ENCODE measurements at places on chromosomes 2 and 18.

- DNase-seq = no peak
Measured at GRCh38 chr2:145617906-145618305, 1098.0 kb upstream of the ZEB2 start.

- no peak for DNase-seq
Measured at GRCh38 chr2:147109291-147109690, 735.5 kb upstream of the ACVR2A start.

DNA sequence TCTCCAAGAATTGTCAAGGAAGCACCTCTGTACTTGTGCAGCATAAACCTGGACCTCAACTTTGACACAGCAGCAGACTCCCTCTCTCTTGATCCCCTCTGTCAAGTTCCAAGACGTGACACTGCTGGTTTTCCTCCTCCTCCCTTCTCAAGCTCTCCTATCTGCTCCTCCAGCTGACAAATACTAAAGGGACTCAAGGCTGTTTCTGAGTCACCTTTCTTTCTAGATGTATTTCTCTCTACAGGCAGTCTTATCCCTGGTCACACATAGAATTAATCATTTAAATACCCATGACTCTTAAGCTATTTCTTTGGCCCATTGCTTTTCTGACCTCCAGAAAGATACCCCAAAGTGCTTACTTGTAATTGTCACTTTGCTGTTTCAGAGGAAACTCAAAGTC, 53.5 kb downstream of the SEPTIN10 start:
- no peak for DNase-seq

- no peak for DNase-seq
Measured at GRCh38 chr2:101478181-101479001, 3.5 kb upstream of the RFX8 start.

GRCh38 chr2:14074691-14075090, 557.8 kb upstream of the LRATD1 start:
- DNase-seq = no peak

DNA sequence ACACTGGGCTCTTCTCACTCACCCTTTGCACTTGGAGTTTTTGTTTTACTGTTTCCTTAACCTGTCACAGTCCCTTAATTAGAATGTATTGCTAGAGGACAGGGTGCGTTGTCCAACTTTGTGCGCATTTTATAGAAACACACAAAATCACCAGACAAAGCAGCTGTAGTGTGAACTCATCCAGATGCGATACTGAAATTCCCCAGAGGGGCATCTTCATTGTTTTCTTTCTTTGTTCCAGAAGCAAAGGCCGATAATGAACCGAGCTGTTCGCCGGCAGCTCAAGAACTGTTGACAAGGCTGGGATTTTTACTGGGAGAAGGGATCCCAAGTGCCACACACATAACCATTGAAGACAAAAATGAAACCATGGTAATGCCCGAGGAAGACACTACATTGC, 137.6 kb downstream of the WDSUB1 start:
- no peak for DNase-seq

- DNase-seq = no peak
Measured at GRCh38 chr2:19753818-19754217, 148.0 kb downstream of the TTC32 start.

GRCh38 chr2:239178484-239178883, 222.3 kb downstream of the HDAC4 start:
- DNase-seq = no peak

DNA sequence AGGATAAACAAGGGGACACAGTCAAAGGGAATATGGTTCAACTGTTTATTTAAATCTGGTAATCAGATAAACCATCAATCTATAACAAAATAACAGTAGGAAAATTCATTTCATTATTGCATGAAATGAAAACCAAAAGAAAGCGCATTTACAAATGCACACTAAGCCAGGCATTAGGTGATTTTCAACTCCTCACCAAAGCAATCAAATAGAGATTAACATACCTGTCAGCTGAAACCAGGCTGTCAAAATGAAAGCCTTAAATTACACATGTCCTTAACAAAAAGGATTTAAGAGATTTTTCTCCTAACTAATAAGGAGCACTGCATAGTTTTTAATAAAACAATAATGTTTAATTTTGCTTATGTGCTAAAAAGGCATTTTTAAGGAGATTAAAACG, 23.0 kb downstream of the STK39 start:
- DNase-seq = no peak

DNA sequence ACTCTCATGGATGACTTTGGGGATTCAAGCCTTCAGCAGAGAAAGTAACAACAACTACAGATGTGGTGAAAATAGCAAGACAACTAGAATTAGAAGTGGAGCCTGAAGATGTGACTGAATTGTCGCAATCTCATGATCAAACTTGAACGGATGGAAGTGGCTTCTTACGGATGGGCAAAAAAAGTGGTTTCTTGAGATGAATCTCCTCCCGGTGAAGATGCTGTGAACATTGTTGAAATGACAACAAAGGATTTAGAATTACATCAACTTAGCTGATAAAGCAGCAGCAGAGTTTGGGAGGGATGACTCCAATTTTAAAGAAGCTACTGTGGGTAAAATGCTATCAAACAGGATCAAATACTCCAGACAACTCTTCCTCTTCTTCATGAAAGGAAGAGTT, 43.1 kb downstream of the AAK1 start:
- DNase-seq = no peak

GRCh38 chr18:32851936-32852335, 79.1 kb upstream of the KLHL14 start:
- peak; percentile 6 for DNase-seq

GRCh38 chr2:3659447-3660432, 1.7 kb downstream of the ALLC start:
- DNase-seq = no peak

DNA sequence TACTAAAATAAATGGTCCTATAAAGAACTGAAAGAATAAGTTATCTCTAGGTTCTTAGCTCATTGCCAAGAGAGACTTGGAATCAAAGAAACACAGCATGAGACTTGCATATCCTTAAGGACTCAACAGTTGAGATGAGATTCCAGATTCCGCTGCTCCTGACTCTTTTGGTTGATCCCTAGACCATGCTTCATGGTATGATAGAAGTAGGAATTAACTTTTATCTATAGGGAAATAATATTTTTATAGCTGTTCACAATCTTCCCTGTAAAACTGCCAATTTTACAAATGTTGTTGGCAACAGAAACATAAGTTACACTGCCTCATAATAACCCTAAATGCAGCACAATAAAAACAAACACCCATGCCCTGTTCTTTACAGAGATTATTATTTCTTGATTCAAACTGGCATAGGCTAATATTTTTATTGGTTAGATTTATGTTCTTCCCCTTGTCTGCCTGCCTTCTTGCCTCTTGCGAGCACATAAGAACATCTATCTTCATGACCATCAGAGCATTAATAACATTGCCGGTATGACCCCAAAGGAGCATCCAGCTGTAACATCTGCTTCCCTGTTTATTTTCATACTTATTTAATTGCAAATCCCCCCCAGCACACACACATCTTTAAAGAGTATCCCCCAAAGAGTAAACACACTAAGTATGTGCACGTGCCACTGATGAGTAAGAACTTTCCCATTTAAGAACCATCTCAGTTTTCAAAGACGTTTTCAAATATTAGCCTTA, 735.7 kb upstream of the SLC8A1 start:
- DNase-seq = no peak

DNA sequence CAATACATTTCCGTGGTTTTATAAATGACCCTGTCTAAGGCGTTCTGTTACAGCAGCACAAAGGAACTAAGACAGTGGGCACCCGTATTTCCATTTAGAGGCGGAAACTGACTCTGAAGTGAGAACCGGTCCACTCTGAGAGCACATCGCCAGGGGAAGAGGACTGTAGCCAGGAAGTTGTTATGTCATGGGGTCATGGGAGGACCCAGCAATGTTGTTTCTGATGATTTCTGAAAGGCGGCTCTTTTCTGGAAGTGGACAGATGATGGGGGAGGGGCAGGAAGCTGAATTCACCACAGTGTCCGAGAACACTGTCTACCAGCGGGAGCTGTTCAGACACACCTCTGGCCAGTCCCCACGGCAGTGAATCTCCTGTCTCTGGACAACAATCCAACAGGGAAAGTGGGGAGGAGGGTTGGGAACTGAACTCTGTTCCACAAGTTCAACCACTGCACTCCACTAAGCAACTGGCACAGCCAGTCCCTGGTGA, 2.1 kb upstream of the LRRFIP1 start:
- DNase-seq = no peak

Measured in non-pigmented ciliary epithelial cell (primary cell).